IPS DF 19.7 (cell line): ENCODE measurements at places on chromosomes 13 and 19.

DNA sequence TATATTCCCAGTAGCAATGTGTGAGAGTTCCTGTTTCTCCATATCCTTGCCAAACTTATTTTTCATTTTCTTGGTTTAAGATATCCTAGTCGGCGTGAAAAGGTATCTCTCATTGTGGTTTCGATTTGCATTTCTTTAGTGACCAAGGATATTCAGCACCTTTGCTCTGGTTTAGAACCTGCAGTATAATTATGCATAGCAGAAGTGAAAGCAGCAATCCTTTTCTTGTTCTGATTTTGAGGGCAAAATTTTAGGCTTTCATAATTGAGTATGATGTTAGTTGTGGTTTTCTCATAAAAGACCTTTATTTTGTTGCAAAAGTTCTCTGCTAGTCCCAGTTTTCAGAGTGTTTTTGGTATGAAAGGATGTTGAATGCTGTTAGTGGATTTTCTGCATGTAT lies 491.0 kb downstream of the FGF9 start:
- DNase-seq: no peak

DNA sequence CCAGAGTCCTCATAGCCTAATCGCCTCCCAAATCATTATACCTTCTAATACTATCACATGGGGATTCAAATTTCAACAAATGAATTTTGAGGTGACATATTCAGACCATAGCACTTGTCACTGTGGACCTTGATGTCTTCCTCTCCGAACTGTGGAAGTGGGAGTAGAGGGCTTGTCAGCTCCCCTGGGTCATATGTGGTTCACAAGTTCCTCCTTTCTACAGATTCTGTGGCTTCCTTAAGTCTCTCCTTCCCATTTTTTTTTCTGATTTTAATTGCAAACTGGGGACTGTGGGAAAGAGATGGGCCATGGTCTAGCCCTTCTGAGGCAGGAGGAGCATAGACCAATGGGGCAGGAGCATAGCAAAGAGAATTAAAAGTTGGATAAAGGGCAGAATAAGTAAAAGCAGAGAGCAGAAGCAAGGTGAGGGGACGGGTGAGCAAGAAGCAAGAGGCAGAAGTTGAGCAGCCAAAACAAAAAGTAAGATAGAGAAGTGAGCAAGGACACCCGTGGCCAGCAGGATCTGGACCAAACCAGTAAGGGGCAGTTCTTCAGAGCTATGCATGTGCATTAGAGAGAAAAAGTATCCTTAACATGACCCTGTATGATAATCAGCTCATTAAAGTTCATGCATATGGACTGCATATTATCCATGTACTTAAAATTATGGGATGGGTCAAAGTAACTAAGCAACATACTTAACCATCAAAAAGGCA lies 2.6 kb upstream of the SIGLEC7 start:
- DNase-seq: no peak

- DNase-seq: no peak
Observed at GRCh38 chr13:111913761-111914140, 153.2 kb upstream of the SOX1 start.

- DNase-seq: no peak
Observed at GRCh38 chr19:47613165-47614020, 4.5 kb downstream of the BICRA start.

- DNase-seq: peak; percentile 99
Observed at GRCh38 chr19:53594811-53595509, 36.8 kb upstream of the DPRX start.

DNA sequence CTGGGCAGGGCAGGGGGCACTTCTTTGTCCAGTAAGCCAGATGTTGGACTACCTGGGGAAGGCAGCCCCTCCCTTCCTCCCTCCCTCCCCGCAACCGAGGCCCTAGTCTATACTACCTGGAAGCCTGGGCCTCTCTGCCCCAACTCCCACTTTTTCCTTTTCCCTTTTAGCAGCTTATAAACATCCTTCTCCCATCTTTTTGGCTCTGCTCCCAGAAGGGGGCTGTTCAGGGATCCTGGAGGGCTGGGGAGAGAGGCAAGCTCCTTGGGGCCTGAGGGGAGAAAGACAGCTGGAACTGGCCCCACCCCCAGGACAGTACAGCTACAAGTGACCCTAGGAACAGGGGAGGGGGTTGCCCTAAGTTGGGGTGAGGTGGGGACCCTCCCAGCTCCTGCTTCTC lies 44.9 kb downstream of the LYL1 start:
- no peak for DNase-seq
